B cell (primary cell): ENCODE measurements at places on chromosomes 13 and 19.

DNA sequence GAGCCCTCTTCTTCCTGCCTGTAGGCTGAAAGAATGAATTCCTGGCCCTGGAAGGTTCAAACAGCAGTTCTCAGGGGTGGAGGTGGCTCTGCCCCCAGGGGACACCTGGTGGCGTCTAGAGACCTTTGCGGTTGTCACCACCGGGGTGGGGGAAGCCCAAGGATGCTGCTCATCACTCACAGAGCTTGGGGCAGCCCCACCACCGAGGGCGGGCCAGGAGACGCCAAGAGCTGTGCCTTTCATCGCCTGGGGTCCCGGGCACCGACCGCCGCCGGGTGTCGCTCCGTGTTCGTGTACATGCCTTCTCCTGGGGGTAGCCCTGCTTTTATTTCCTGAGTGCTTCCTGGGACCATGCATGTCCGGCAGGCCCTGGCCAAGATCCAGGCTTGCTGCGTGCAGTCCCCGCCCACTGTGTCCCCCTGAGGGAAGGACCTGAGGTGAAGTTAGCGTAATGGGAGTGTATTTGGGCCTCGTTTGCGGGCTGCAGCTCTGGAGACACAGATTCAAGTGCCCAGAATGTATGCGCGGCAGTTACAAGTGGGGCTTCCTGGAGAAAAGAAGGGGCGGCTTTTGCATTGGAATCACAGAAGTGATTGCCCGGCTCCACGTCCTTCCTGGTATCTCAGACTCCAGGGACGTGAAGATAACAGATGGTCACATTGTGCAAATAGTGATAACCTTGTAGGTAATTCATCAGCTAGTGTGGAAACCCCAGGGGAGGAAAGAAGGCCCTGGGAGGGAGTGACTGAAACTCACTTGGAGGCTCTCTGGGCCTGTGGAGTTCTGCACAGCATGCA is 7.8 kb downstream of the DOT1L start:
- DNase-seq, result peak; percentile 94

DNA sequence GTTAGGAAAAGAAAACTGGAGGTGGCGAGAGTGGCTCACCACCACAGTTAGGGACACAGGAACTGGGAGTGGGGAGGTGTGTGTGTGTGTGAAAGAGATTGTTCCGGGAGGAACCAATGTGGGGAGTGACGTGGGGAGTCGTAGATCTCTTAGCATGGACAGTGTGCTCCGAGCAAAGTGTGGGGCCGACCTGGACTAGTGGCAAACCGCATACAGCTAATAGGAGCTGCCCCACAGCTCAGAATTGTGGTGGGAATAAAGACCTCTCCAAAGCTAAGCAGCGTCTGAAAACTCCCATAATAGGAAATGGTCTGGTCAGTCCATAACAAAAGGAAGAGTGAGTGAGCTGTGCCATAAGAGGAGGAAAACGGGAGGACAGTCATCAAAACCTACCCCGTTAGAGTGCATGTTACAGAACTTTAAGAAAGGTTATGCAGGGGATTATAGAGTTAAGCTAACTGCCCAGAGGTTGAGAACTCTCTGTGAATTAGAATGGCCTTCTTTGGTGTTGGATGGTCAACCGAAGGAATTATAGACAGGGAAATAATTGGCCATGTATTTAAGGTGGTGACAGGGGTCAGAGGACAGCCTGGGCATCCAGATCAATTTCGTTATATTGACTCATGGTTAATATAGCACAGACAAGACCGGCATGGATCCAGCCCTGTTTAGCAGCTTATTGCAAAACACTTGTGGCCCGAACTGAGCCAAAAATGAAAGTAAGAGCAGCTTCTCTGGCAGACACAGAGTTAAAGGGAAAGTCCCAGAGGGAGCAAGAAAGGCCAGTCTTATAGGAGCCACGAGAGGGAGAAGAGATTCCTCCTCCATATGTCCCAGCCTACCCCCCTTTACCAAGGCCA is 8.9 kb upstream of the SLC15A1 start:
- no peak for DNase-seq

GRCh38 chr19:33500991-33501390 is 20.6 kb downstream of the PEPD start:
- DNase-seq, result no peak

GRCh38 chr13:105827111-105827809 is 708.2 kb downstream of the EFNB2 start:
- no peak for DNase-seq

DNA sequence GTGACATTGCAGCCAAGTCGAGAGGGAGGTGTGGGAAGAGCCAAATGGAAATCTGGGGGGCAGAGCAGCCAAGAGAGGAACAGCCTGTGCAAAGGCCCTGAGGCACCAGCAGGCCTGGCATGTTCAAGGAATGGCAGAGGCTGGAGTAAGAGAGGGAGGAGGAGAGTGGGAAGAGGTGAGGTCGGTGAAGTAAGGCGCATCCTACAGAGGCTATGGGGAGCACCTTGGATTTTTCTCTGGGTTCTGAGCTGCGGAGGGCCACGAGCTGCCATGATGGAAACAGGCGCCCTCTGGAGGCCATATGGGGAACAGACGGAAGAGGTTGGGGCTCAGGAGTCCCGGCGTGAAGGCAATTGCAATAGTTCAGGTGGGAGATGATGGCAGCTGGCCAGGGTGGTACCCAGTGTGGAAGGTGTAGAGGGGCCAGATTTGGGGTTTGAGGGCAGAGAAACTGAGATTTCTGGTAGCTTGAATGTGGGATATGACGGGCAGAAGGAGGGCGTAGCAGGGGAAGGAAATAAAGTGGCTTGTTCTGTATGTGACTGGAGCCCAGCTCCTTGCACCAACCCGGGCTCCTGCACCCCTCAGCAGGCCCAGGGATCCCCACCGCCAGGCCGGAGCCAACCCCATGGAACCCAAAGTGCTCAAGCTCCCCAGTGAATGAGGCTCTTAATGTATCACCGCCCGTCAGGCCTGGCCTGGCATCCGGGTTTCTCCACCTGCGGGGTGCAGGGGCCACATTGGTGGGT is 20.5 kb upstream of the STRN4 start:
- peak; percentile 67 for DNase-seq

DNA sequence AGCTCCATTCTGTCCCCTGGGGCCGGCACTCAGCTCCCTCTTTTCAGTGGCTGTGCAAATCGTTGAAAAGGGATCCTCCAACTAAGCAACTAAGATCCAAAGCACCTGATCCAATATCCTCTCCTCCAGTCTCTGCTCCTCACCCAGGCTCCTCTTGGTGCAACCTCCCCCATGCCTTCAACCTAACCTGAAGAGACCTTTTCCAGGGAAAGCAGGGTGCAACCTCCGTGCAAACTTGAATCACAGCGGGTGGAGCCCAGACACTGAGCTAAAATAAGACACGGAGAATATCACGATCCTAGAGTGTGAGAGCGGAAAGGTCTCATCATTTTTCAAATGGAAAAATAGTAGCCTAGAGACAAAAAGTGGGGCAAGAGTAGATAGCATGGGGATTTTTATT is 8.3 kb downstream of the CACNG7 start:
- no peak for DNase-seq

DNA sequence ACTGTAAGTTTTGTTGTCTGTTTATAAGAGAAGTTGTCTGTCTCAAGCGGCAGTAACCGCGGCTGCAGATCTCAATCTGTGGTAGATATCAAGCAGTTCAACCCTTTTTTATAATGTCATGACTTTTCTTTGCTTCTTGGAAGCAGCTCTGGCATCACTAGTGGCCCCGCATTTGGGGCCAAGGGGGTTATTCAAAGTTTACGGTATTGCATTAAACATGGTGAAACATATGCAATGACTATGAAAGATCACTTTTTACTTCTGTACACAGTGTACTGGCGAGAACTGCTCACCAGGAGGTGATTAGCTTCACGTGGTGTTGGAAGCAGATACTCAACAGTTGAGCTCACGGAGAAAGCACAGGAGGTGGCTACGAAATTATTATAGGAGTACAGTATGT is 4.6 kb upstream of the FFAR3 start:
- DNase-seq, result no peak

- peak; percentile 79 for DNase-seq
These were observed 16.1 kb upstream of the USP29 start for GRCh38 chr19:57103573-57104277.

GRCh38 chr13:93624311-93624777 is 397.7 kb downstream of the GPC6 start:
- no peak for DNase-seq

DNA sequence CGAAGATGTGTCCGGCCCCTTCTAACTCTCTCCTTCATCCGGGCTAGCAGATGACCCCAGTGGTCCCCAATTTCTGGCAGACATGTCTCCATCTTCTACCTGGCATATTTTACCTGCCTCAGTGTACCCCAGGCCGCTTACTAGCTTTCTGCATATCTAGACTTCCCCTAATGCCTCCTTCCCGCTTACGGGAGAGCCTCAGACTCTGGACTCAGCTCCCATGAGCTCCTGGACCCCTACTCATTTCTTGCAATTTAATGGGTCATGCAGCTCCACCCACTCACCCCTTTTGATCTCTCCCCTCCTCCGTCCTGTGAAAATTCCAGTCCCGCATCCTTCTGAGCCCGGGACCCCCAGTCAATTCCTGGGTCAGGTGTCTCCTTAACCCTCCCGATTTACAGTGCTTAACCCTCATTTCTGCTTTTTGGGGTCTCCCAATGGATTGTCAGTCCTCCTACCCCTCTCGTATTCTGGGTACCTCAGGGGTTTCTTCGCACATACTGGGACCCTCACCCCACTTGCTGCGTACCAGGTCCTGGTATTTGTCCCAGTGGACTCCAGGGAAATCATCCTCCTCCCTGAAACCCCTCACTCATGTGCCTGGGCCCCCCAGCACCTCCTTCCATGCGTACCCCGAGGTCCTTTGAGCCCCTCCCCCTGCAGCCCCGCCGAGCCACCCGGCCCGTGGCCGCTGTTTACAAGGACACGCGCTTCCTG is 500 bp upstream of the JUNB start:
- no peak for DNase-seq

- no peak for DNase-seq
These were observed 2486.0 kb upstream of the PCDH20 start for GRCh38 chr13:63901630-63902029.

GRCh38 chr19:7535047-7535997 is at the start of gene PNPLA6:
Gene PNPLA6, plus strand, starts transcription at chr19:7535717. Its CDS starts 72 bp downstream, at chr19:7535789.
- peak; percentile 95 for DNase-seq

- DNase-seq, result no peak
These were observed 424.9 kb downstream of the PCDH17 start for GRCh38 chr13:58056426-58056825.

DNA sequence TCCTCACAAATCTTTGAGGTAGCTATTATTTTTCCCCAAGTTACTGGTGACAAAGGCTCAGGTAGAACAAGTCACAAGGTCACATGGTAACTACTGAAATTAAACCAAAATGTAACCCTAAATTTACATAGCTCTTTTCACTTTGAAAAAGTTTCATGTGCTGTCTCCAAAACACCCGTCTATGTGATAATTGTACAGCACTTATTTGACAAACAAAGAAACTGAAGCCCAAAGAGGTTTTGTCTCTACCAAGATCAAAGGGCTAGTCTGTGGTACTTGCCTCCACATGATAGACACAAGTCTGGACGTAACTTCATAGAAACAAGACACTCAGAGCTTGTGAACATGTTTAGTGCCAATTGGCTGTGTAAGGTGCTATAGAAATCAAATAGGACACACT is 108.3 kb downstream of the SACS start:
- DNase-seq, result no peak

- no peak for DNase-seq
These were observed 27.3 kb downstream of the EXOC3L2 start for GRCh38 chr19:45217957-45218334.

GRCh38 chr19:5851302-5851701 is at the start of gene FUT3:
Gene FUT3, minus strand, starts transcription at chr19:5851449.
- no peak for DNase-seq

DNA sequence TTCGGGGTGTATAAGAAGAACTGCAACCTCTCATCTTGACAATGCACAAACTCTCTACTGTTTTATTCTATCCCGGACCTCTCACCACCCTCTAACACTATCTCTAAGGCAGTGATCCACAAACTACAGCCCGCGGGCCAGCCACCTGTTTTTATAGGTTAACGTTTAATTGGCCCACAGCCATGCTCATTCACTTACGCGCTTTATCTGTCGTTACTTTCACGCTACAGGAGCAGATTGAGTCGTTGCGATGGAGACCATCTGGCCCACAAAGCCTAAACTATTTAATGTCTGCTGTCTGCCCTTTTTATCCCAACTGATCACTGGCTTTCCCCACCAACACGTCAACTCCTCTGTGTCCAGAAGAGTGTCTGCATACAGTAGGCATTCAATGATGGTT is 158.9 kb downstream of the CACNA1A start:
- DNase-seq, result no peak

DNA sequence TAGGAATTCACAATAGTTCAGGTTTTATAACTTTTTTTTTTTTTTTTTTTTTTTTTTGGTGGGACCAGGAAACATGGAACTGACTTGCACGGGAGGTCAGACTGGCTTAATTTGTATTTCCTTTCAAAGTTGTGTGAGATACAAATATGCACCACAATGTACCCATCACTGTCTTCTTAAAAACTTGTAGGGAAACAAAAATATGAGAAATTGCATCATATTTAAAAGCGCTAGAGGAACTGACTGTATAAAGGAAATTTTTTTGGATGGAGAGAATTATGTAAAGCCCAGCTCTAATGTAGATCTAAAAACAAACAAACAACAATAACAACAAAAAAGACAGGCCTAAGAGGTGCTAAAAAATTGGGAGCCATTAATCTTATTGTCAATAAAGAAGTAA is 246.5 kb downstream of the DCT start:
- DNase-seq, result no peak

- DNase-seq, result no peak
These were observed 20.7 kb downstream of the IGFL1 start for GRCh38 chr19:46250076-46250735.

GRCh38 chr13:79442221-79442620 is 36.2 kb upstream of the RBM26 start:
- no peak for DNase-seq

- DNase-seq, result no peak
These were observed 40.8 kb upstream of the RANBP3 start for GRCh38 chr19:6018786-6019185.

- DNase-seq, result no peak
These were observed 2.6 kb downstream of the ADAT3 start for GRCh38 chr19:1907563-1908363.

GRCh38 chr19:30625947-30626625 is 253.9 kb downstream of the ZNF536 start:
- no peak for DNase-seq

DNA sequence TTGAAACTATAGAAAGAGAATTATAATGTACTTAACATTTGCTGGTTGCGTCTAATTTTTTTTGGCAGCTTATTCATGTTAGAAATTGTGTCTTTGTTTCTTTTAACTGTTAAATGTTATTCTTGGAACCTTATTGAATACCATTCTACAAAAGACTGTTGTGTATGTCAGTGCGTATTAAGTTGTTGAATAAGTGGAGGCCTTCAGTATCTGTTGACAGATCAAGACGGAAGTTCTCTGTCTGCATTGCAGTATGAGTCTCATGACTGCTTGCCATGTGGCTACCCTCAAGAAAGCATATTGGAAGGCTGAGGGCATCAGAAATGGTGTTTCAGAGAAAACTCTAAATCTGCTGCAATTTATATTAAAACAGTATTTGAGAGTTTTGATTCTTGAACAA is 8.5 kb downstream of the UBA2 start:
- no peak for DNase-seq

- no peak for DNase-seq
These were observed 283.1 kb downstream of the COG6 start for GRCh38 chr13:39938596-39938995.
